ENCODE measurements at places on chromosomes 11 and 22.

- no peak for DNase-seq
Observed at GRCh38 chr22:43011079-43011478, 3.9 kb downstream of the PACSIN2 start.

DNA sequence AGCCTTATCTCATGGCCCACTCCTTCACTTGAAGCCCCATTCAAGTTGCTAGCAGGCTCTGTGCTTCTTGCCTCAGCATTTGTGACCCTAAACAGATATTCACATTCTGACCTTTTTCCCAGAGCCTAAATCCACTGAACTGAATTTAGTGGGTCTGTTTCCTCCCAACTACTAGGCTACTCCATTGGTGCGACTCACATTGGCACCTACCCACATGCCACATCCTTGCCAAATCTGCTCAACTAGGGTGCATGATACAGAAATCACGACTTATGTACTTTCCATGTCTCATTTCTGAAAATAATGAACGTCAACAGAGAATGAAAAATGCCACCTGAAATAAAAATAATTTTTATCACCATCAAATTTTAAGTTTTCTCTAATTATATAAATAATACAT lies 8.4 kb upstream of the MMP12 start:
- DNase-seq: no peak

- DNase-seq: no peak
Observed at GRCh38 chr22:40258017-40258416, 80.3 kb downstream of the TNRC6B start.

DNA sequence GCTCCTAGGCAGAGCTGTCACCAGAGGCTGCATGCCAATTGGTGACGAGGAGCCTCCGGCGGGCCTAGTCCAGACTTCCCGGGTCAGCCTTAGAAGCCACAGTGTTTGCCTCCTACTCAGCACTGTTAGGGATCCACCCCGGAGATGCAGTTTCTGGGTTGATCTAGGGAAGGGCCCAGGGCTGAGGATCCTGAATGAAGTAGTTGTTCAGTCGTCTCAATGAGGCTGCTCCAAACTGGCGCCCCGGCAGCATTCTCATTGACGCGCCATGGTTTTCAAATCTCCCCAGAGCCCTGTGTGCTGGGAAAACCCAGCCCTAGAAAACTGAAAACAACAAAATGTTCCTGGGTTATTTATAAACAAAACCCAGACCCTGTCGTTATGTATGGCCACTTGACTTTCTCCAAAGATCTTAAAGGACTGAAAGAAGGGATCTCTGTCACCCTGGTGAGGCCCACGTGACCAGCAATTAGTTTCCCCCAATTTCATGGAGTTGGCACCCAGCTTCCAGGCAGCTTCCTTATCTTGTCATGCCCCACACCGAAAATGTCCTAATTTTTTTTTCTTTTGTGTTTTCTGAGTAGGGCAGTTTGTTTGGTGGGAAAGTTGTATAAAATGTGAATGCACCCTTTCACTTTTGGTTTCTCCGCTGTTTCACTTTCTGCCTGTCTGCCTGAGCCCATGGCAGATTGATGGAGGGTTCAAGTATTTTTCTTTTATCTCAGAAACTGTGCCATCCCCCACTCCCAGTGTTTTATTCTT lies 2.0 kb upstream of the EHD1 start:
- DNase-seq: no peak

GRCh38 chr22:29456211-29456671 lies 17.9 kb downstream of the RFPL1 start:
- no peak for DNase-seq

GRCh38 chr22:26463688-26464087 lies 19.9 kb downstream of the HPS4 start:
- no peak for DNase-seq

DNA sequence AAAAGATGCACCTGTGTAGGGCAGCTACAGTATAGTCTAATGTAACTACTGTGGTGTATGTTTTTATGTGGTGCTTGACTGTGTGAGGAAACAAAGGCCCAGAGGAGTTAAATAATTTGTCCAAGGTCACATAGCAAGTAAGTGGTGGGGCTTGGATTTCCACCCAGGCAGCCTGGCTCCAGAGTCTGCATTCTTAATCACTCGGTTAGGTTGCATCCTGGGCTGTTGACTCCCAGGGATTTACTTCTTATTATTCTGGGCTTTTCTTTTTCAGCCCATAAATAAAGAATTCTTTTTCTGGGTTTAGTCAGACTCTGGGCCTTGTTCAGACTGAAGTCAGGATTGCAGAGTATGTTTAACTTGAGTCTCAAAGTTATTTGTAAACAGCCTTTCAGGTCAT lies 82.1 kb downstream of the ARHGAP42 start:
- DNase-seq: no peak

GRCh38 chr22:35783943-35784614 lies 66.4 kb downstream of the APOL5 start:
- DNase-seq: no peak

- no peak for DNase-seq
Observed at GRCh38 chr11:78876676-78877075, 302.0 kb upstream of the NARS2 start.

- DNase-seq: no peak
Observed at GRCh38 chr11:65002706-65003105, 5.9 kb upstream of the BATF2 start.

DNA sequence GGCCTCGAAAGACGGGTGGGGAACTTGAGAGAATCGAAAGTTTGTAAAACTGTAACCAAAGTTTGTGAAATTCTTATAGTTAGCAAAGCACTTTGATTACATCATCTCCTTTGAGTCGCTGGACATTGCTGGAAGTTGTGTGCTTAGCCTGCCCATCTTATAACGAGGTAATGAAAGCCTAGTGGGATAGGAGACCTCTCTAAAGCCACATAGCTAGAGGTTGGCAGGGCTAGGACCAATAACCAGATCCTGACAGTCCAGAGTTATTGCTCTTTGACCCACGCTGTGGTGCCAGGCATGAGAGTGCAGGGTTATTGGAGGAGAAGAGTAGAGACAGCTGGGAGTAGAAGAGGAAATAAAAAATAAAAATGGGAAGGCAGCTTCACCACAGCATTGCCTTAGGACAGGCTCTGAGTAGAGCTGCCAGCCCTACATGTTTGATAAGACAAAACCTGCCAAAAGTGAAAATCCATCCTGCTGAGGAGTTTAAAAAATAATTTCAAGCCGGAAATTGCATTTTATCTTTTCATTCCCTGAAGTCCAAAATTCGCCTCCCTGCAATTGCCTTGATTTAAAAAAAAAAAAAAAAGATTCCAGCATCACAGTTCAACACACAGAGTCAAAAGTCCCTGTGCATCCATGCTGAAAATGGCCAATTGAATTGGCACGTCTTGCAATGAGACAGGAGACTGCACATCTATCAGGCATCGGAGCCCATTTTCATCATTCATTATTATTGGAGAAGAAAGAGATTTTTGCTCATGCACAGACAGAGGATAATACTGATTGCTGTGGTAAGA lies 225.5 kb upstream of the POU2AF2 start:
- no peak for DNase-seq

GRCh38 chr11:74464746-74465145 lies 2.6 kb downstream of the KCNE3 start:
- DNase-seq: no peak

DNA sequence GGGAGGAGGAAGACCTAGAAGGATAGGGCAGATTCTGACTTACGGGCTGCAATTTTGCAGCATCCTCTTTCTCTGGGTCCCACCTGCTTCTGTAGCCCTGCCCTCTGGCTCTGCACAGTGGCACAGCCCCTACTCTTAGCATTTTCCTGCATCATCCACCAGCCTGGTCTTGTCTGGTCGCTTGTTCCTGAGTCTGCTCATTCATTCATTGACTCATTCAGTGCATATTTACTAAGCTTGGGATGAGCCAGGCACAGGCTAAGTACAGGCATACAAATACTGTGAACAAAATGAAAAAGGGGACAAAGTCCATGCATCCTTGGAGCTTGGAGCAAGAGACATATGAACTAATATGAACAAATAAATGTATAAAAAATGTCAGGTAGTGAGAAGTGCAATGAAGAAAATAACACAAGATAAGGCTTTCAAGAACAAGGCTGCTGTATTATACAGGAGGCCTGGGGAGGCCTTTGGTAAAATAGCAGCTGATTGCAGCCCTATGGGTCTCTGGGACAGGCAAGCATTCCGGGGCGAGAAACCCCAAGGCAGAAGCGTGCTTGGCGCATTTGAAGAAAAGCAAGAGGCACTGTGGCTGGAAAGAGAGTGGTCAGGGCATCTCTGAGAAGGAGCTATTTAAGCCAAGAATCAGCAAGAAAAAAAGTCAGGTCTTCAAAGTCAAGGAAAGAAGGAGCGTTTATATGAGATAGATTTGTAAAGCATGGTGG lies 108.0 kb upstream of the ALX4 start:
- DNase-seq: no peak

- no peak for DNase-seq
Observed at GRCh38 chr22:20523086-20523983, 15.9 kb downstream of the MED15 start.

GRCh38 chr11:132264616-132265015 lies 894.2 kb downstream of the NTM start:
- no peak for DNase-seq

- DNase-seq: peak; percentile 69
Observed at GRCh38 chr11:68383976-68384501, 71.6 kb downstream of the LRP5 start.

DNA sequence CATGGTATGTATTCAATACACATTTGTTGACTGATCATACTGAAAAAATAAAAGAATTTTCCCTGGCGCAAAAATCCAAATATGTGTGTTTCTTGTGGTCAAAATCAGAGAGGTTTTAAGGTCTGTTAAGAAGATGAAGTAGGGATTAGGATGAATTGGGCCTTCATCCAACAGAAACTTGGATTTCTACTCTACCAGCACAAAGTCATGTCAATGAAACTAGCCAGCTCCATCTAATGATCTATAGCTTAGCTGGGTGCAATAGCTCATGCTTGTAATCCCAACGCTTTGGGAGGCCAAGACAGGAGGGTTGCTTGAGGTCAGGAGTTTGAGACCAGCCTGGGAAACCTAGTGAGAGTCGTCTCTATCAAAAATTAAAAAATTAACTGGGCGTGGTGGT lies 65.5 kb downstream of the USP35 start:
- no peak for DNase-seq

DNA sequence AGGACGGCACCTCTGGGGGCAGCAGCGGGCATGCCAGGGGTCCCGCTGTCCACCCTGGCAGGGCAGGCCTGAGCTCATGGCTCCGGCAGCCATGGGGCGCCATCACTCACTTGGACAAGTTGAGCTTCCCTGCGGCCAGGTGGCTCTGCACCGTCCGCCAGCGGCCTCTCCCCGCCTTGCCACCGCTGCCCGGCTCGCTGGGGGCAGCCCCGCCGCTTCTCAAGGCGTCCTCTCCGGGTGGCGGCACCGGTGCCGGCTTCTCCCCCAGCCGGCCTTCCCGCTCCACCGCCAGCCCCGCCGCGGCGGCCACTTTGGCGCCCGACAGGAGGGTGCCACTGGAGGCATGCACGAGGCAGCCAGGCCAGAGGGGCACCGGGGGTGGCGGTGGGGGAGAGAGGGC lies 35.0 kb downstream of the SYT7 start:
- no peak for DNase-seq

DNA sequence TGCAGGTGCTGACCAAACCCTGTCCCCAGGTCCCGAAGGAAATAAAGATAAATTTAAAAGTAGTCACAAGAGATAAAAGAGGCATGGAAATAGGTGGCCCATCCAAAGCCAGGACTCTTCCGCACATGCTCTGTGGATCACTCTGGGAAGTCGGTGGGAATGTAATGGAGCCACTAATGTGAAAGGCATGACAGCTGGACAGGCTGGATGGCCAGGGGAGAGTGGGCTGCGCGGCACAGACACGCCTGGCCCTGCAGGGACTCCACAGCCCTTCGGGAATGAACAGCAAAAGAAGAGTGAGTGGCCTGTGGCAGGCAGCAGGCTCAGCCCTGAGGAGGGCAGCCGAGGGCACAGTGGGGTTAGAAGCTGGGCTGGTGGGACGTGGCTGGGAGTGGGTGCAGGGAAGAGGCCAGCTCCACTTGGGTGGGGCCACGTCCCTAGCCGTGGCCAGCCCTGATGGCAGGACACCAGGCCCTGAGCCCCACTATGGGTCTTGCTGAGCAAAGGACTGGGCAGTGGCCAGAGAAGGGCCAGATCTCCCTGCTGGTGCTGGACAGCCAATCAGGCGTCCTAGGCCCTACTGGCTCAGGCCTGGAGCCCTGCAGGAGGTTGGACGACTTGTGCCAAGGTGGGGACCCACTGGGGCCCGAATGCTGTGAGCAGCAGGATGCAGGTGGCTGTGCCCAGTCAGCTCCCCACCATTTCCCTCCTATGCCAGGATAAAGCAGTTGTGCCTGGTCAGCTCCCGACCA lies 31.3 kb upstream of the GNB1L start:
- peak; percentile 74 for DNase-seq

DNA sequence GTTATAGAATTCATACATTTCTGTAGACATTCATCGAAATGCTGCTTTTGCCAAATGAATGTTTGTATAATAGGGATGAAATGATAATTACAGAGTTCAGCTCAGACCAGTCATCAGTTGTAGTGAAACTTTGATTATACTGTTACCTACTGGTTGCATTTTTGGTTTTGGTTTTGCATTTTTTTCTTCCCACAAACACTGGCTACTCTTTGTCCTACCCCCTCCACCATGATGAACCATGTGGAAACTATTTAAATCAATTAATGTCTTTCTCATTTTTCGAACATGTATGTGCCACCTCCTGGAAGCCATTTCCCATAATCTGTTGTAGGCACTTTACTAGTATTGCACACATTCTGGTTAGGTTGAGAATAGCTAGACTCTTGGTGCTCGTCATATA lies 75.3 kb upstream of the MTNR1B start:
- no peak for DNase-seq

DNA sequence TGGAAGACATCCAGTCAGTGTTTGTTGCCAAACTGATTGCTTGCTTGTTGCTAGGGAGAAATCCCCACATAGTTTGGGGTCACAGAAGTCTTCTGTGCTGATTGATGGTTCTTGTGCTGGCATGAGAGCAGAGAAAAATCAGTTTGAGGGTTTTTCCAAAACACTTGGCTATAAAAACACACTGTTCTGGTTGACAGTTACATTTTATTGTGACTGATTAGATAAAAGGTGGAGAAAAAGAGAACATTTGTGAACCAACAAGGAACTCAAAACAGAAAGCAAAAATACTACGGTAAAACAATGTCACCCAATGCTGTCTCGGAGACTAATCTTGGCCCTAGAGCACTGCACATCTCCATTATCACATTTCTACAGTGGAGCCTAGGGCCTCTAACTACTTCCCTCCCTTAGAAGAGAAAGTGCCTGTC lies 14.4 kb upstream of the EIF4G2 start:
- DNase-seq: no peak

DNA sequence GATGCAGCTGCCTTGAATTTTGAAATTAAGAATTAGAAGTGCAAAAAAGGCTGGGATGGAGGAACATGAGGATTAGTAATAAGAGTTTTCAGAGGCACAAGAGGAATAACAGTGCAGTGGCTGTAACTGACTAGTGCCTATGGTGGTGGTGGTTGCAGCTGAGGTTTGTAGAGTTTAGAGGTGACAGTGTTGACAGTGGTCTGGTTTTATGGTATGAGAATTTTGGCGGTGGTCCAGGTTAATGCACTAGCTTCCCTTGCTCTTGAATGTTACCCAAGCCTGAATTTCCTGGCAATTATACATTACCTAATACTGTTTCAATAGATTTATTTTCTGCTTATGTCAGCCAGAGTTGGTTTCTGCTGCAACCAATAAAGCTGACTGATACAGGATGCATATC lies 112.8 kb upstream of the C11orf87 start:
- no peak for DNase-seq
